Left hindlimb (tissue), 1 donor: ENCODE measurements at places on chromosomes 3 and 15.

DNA sequence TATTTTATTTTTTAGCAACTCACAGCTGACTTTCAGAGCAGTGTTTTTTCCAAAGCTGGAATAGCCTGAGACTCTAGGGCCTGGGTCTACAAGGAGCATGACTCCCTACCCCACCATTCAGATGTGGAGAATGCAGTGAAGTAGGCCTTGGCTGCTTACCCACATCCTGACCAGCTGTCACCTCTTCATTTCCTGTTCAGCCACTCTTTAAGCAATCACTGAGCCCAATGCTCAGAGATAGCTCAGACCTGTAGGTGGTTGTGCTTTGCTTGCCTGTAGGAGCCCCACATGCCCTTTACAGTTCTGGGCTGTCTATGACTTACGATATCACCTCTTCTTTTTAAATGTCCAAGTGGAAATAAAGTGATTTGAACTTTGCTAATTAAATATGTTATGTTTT lies 148.1 kb downstream of the NEK11 start:
- no peak for DNase-seq

DNA sequence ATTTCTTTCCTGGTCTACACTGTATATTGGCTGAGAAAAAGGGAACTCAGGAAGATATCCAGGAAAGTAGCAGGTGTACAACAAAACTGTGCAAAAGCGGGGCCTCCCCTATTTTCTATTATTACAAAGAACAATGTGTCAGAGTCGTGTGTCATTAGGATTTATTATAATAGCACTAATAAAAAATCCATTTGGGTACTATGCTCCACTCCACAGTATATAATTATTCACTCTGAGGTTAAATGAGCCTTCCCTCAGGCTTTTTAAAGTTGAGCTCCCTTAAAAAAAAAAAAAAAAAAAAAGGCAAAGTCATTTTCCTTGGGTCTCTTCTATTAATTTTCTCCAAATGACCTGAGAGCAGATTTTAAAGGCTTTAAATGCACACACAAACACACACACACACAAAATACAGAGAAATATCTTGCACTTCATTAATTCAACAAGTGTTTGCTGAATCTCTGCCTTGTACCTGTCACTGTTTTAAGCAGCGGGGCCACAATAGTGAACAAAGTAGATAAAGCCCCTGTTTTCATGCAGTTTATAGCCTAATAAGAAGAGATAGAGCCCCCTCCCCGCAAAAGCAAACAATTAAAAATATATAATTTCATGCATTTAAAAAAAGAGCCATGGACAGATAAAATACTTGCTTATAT lies 1.3 kb upstream of the DPP8 start:
- DNase-seq: no peak

- DNase-seq: no peak
Measured at GRCh38 chr3:77040216-77040615, 317 bp downstream of the ROBO2 start.

DNA sequence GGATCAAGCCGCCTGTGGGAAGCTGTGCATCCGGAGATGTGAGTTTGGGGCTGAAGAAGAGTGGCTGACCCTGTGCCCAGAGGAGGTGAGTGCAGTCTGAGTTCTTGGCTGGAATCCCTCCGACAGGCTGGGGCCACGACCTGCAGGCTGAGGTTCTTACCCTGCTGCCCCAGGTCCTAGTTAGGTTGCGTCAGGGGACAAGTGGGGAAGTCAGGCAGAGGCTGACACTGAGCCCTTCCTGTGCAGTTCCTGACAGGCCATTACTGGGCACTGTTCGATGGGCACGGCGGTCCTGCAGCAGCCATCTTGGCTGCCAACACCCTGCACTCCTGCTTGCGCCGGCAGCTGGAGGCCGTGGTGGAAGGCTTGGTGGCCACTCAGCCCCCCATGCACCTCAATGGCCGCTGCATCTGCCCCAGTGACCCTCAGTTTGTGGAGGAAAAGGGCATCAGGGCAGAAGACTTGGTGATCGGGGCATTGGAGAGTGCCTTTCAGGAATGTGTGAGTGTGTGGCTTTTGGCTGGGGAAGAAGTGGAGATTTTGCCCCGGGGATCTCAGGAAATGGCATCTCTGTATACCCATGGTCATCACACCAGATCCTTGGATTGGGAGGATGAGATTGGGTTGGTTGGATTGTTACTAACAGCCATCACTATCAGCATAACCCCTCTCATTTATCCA lies 1.3 kb downstream of the PPM1M start:
- DNase-seq: peak; percentile 35

DNA sequence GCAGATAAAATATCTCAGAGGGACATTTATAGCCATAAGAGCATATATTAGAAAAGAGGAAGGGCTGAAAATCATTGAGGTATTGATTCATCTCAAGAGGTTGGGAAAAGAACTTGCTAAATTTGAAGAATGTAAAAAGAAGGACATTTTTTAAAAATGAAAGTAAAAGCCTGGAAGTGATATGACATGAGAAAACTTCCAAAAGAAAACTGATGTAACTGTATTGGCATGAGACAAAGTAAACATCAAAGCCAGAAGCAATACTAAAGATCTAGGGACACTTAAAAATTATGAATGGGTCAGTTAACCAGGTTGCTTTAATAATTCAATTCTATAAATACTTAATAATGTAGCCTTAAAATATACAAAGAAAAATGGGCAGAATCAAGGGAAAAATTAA lies 31.9 kb downstream of the CEP63 start:
- no peak for DNase-seq

DNA sequence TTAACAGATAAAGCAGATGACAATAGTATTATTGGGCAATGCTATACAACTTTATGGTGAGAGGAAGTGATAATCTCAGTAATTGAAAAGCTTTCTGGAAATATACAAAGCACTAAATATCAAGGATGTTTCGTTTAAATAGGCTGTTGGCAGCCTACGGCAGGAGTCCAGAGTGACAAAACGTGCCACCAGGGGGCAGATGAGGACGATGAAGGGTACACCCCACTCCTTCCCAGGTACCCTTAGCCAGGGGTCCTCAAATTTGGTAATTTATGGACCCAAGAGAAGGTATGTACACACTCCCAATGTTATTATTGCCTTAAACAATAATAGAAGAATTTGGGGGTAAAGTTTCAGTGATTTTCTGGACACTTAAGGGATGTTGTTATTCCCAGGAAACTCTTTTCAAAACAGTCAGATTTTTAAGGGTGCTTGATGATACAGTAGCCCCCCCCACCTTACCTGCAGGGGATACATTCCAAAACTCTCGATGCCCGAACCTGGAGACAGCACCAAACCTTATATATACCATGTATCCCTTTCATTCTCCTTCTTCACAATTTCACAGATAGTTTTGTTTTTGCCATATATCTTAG lies 1.4 kb upstream of the MAGEL2 start:
- no peak for DNase-seq

DNA sequence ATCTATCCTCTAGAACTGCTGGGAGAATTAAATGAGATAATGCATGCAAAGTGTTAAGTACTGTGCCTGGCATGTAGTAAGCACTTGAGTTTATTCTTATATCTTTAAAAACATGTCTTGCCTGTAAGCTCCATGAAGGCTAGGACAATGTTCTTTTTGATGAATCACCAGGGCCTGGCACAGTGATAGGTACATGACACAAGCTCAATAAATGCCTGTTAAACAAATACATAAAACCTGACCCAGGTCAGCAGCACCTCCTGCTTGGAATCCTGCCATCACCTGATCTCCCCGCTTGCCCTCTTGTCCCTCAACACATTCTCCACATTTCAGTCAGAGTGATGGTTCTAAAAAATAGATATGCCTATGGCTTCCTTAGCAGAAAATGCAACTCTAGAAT lies 186.8 kb downstream of the CHST2 start:
- DNase-seq: no peak

DNA sequence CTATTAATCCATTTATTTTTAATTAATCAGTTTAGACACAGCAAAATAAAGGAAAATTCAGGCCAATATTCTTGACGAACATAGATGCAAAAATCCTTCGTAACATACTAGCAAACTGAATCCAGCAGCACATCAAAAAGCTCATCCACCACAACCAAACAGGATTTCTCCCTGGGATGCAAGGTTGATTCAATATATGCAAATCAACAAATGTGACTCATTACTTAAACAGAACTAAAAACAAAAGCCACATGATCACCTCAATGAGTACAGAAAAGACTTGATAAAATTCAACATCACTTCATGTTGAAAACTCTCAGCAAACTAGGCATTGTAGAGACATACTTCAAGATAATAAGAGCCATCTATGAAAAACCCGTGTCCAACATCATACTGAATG lies 364.1 kb upstream of the THBS1 start:
- DNase-seq: no peak

DNA sequence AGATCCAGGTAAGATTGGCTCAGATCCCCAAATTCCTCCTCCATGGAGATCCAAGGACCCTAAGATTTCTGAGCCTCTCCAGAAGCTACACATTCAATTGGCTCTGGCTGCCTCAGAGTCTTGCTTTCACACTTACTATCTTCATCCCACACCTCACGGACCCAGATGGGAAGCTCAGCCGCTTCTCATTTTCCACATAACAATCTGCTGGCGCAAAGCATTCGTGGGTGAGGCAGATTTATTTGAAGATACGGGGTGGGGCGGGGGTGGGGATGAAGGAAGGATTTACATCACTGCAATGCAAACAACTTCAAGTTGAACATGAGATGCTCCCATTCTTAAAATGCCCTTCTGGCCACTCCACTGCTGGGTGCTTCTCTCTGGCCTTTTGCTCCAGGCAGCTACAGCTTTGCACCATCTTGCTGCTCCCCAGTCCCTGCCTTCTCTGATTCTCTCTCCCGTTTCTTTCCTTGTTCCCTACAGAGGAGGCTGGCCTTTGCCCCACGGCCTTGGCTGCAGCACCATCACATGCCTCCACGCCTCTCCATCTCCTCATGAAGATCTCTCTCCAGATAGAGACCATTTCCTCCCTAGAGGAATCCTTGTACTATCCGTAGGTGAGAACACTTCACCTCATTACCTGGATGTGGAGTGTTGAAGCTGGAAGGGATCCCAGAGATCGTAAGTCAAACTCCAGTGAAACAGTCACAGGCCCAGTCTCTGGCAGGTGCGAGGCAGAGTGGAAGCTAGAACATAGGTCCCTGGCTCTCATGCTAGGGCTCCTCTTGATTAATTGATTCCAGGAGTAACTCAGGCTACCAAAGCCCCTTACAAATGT lies 175.9 kb downstream of the RPLP1 start:
- no peak for DNase-seq
